ENCODE measurements at places on chromosomes 6 and 20.

DNA sequence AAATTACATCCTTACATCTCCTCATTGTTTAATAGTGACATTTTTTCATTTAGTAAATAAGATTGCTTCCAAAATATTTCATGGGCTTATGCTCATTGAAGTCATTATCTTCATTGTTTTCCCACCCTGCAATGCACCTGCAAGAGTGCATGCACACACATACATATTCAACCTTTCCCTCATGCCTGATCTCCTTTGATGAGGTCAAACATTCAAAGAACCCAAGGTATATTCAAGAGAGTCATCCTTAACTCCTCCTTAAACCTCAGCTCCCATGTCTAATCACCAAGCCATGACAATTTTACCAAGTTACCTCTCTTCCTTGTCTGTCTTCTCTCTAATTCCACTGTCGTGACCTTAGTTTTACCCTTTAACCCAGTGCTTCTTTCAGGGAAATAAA, 56.5 kb downstream of the HIVEP2 start:
- no peak for DNase-seq

- DNase-seq = no peak
Measured at GRCh38 chr6:29553268-29554057, 6.1 kb downstream of the UBD start.

GRCh38 chr6:105301756-105302616, 100.9 kb downstream of the PREP start:
- no peak for DNase-seq

DNA sequence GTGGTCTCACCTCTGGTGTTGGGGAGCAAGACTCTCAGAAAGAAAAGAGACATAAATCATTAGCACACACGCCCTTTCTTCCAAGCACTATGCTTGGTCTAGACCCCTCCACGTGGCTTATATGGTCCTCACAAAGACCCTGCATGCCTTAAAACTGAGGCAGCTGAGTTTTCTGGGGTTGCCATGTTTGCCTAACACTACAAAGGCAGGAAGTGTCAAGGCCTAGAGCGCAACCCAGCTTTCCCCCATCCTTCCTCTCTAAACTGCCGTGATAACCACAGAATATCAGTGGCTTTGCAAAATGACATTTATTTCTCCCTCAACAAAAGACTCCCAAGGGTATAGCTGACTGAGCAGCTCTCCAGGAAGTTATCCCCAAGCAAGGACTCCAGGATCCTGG, 146.5 kb upstream of the TOP1 start:
- DNase-seq = no peak

GRCh38 chr20:31816221-31816620, 2.9 kb upstream of the MYLK2 start:
- DNase-seq = no peak

GRCh38 chr6:31750411-31751022, 10.7 kb downstream of the MSH5 start:
- DNase-seq = peak; percentile 91
